NCI-H1417 (cell line): ENCODE measurements at places on chromosomes 5 and 9.
A peak's percentile ranks its signal among the peaks of the same experiment; 100 is the strongest.

- no peak for DNase-seq
Measured at GRCh38 chr5:88740604-88741185, 142.3 kb downstream of the MEF2C start.

- DNase-seq: no peak
Measured at GRCh38 chr9:111527347-111527746, 2.4 kb downstream of the ZNF483 start.

DNA sequence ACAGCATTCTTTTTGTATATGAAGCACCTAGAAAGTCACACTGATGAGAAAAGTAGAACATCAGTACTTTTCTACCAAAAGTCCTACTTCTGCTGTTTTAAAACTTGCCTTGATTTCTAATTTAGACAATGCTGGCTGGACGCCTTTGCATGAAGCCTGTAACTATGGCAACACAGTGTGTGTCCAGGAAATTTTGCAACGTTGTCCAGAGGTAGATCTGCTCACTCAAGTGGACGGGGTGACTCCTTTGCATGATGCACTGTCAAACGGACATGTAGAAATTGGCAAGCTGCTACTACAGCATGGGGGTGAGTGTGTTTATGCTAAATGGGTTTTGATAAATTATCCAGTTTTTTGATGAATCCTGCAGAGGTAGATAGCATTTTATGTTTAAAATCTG lies 73.5 kb downstream of the SLF1 start:
- peak; percentile 36 for DNase-seq

- no peak for DNase-seq
Measured at GRCh38 chr9:131273856-131274673, 2.2 kb downstream of the FAM78A start.

GRCh38 chr5:40483316-40483715 lies 196.4 kb upstream of the PTGER4 start:
- no peak for DNase-seq

DNA sequence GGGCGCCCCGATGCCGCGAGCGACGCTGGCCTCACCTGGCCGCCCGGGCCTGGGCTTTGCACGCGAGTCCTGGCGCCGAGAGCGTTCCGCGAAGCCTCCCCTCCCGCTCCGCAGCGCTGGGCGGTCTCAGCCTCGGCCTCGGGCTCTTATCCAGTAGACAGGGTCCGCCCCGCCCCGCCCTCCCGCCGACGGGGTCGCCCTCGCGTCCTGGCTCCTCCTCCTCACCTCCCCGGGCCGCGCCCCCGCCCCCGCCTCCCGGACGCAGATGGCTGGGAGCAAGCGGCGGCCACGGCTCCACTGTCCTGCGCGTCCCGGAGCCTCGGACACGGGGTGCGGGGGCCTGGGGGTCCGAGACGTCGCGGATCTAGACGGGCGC lies at the start of gene SLC6A3:
TSS of gene SLC6A3 (minus strand) at position 128 of the 376 bp plus-strand sequence. CDS start 2,243 bp downstream, outside the sequence.
- DNase-seq: no peak

DNA sequence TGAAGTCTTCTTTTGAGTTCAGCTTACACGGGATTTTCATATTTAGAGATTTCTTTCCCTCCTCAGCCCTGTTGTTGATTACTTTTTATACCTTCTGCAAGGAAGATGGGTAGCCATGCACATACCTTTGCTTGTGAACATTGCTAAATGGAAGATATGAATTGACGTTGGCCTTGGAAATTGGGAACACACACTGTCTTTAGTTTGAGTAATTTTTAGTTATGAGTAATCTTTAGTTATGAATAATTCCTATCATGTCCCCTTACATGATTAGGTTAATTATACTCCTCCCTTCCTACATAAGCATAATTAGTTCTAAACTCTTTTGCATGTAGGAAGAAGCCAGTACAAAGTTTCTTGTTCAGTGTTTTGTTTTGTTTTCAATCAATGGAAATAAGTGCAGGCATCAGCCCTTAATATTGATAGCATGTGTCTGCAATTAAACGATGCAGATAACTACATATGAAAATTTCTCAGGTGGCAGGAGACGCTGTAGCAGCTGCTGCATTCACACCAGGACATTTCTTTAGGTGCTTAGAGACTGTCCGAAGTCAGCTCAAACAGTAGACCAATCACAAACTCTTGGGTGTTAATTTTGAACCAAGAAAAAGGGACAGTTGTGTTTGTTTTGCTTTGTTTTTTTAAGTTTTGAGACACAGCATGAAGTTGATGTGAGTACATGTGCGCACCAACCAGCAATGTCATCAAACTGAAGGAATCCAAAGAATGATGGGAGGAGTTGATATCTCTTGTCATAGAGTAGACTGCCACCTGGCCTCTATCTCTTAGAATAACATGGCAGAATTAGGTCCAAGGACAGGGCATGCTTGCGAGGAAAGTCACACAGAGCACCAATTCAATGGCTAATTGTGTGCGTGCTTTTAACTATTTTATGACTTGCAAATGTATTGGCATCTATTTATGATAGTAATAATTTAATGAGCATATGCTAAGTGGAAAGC lies 51.4 kb downstream of the SMARCA2 start:
- DNase-seq: no peak

- DNase-seq: peak; percentile 39
Measured at GRCh38 chr5:159459951-159460538, 129.8 kb upstream of the IL12B start.

DNA sequence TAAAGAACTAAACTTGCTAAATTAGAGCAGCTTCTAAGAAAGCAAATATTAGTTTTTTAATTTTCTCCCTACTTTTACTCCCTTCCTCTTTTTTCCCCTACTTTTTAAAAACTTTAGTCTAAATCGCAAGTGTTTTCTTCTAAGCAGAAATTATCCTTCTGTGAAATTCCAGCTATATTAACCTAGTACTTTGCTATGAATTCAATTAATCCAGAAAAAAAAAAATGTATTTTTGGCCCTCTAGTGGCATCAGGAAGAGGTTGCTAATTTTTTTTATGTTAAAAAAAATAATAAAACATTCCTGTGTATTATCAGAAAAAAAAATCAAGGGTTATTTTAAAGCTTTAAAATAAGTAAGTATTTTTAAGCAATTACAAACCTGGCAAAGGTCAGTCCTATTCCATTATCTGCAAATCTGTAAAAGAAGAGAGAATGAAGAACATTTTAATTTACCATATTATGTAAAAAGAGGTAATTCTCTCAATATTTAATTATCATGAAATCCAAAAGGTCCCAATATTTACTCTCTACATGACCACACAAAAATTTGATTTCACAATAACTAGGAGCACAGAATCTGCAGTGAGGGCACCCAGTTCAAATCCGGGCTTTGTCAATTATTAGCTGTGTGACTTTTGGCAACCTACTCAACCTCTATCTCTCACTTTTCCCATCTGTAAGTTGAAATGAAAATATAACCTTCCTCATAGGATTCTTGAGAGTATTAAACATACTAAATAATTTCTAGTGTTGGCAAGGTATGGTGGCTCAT lies 52.0 kb downstream of the CEMIP2 start:
- DNase-seq: no peak

DNA sequence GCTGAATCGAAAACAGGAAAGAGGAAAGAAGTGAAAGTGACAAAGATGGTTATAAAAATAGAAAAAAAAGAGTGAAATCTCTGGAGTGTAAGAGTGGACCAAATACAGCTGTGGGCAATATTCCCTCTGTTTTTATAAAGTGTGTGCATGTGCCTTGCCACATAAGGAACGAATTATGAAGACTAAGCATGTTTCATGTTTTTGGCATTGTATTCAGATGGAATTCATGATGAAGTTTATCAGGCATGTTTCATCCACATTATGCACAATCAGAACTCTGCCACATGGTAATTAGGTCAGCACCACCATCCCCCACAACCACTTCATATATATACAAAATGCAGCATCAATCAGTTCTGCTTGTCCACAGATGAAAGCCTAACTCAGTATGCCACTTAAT lies 348.0 kb downstream of the ZNF608 start:
- no peak for DNase-seq

- no peak for DNase-seq
Measured at GRCh38 chr5:42015681-42016080, 90.6 kb downstream of the FBXO4 start.

- DNase-seq: no peak
Measured at GRCh38 chr9:18722882-18723281, 248.9 kb downstream of the ADAMTSL1 start.

GRCh38 chr5:110514030-110514429 lies 212.4 kb downstream of the TMEM232 start:
- no peak for DNase-seq
